ENCODE measurements at places on chromosomes 6 and 20.

- DNase-seq = no peak
These were observed 25.3 kb upstream of the SIM1 start for GRCh38 chr6:100490065-100490464.

DNA sequence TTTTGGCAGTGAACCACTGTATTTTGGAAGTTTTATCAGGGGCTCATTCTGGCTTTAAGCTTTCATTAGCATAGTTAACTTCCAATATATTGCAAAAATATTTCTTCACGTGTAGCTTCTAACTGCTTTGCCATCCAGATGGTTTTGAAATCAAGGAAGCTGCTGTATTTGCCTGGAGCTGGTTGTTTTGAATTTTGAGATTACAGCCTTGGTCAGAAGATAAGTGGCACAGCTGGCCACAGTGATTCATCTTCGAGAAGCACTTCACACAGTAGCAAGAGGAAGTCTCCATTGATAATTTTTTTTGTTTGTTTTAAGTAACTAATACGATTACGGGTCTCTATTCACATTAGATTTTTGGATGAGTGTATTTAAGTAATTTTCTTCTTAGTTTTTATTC, 3.8 kb downstream of the APCDD1L start:
- no peak for DNase-seq

DNA sequence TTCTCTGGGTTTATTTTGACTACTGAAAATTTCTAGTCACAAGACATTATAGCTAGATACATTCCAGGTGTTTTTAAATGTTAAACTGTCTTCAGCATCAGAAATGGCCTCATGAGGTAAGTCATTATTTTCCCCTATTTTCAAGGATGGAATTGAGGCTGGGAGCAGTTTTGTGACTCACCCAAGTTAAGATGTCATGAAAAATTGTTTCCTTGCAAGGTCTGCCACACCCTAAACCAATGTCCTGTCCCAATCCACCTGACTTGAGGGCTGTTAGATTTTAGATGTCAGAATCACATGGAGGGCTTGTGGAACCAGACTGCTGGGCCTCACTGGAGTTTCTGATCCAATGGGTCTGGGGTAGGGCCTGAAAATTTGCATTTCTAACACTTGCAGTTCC, 16.9 kb downstream of the SLC22A3 start:
- DNase-seq = no peak

GRCh38 chr6:35259948-35260590, 534 bp downstream of the ZNF76 start:
- peak; percentile 69 for DNase-seq

GRCh38 chr20:63950701-63951397, 5.4 kb downstream of the UCKL1 start:
- no peak for DNase-seq

DNA sequence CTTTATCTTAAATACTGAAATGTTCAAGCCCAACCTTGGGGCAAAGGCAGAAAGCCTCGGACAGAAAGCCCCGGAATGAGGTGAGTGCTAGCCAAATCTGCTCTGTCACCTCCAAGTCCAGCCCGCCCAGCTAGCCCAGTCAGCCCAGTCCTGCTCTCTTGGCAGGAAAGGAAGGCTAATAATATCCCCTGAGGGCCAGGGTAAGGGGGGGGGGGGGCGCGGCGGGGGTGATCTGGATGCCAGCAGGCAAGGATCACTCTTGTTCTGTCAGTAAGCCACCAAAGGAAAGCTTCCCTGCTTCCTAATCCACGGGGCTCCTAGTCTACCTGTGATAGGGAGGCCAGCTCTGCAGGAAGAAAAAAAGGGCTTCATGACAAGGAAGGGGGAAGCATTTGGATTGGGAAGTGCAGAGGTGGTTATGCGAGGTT, 1.1 kb downstream of the NDRG3 start:
- DNase-seq = no peak

GRCh38 chr6:47529734-47530133, 52.1 kb downstream of the CD2AP start:
- no peak for DNase-seq

- no peak for DNase-seq
These were observed 20.5 kb upstream of the PYGB start for GRCh38 chr20:25227317-25227831.

GRCh38 chr6:106511288-106512047, 117.8 kb downstream of the RTN4IP1 start:
- DNase-seq = no peak
